Activated T-helper 1 cell treated with Interleukin-2 at 50 U/mL for 16 hours (primary cell): ENCODE measurements at places on chromosomes 12 and 14.

DNA sequence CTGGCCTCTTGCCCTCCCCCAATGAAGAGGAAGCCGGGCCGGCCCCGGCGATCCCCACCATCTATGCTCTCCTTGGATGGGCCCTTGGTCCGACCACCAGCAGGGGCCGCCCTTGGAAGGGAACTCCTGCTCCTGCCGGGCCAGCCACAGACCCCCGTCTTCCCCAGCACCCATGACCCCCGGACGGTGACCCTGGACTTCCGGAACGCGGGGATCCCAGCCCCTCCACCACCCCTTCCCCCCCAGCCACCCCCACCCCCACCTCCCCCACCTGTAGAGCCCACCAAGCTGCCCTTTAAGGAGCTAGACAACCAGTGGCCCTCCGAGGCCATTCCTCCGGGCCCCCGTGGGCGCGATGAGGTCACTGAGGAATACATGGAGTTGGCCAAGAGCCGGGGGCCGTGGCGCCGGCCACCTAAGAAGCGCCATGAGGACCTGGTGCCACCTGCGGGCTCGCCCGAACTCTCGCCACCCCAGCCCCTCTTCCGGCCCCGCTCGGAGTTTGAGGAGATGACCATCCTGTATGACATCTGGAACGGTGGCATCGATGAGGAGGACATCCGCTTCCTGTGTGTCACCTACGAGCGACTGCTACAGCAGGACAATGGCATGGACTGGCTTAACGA lies 19.4 kb downstream of the SETD1B start:
- DNase-seq = no peak

DNA sequence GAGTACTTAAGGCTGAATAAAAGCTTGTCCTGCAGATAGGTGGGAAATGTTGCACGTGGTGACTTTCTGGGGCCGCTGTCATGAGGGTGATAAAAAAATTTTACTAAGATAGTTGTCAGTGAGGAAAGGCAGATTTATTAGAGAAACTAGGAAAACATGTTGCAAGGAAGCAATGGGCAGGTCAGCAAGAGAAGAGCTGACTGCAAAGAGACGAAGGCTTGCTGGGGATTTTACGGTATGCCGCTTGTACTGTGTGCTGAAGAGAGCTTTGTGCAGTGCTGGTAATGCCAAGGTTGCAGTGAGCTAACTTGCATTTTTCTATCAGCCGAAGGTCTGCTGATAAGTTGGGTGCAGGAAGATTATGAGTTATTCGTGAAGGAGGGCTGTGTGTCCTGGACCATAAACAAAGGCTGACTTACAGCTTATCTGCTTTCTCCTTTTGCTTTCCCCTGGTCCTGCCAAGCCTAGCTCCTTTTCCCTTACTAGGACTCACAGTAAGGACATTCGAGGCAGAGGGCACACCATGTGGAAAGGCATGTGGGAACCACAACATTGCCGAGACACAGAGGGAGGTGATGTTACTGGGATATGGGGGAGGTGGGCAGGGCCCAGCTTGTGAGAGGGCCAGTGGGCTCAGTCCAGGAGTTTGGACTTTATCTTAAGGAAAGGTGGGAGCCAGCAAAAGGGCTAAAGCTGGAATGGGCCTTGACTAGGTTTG lies 7.4 kb upstream of the CCDC88C start:
- DNase-seq = no peak

DNA sequence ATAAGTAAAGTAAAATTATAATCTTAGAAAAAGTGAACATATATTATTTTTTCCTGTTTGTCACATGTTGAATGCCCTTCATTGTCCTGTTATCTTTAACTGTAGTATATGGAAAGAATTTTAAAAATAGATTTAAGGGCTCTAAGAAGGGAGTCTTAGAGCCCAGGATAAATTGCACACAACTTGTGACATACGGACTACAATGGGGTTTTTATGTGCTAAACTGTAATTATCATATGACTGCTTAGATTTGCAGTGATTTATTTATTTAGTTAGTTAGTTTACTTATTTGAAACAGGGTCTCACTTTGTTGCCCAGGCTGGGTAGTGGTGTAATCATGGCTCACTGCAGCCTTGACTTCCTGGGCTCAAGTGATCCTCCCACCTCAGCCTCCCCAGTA lies 187.8 kb upstream of the HMGA2 start:
- DNase-seq = no peak

DNA sequence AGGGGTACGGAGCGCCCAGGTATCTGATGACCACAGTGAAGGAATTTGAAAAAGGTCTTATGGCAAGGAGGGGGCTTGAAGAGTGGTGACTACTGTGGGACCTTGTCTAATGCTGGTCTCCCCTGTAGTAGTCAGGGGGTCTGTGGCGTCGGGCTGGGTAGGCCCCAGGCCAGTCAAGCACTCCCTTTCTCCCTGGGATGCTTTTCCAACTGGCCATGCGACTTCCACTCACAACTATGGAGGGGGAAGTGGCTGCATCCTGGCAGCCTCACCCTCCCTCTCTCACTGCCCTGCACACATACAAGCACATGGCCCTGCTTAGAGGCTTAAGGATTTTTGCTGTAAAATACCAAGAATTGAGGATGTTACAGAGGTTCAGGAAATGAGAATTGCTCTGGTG lies 4.1 kb downstream of the TSPAN11 start:
- no peak for DNase-seq

- DNase-seq = no peak
These were observed 28.1 kb downstream of the ZFYVE21 start for GRCh38 chr14:103743691-103744090.

- no peak for DNase-seq
These were observed 303.6 kb downstream of the CEP128 start for GRCh38 chr14:80637756-80638619.

- no peak for DNase-seq
These were observed 143.4 kb downstream of the KCNK10 start for GRCh38 chr14:88179716-88180115.
